ENCODE measurements at places on chromosomes 16 and 17.

DNA sequence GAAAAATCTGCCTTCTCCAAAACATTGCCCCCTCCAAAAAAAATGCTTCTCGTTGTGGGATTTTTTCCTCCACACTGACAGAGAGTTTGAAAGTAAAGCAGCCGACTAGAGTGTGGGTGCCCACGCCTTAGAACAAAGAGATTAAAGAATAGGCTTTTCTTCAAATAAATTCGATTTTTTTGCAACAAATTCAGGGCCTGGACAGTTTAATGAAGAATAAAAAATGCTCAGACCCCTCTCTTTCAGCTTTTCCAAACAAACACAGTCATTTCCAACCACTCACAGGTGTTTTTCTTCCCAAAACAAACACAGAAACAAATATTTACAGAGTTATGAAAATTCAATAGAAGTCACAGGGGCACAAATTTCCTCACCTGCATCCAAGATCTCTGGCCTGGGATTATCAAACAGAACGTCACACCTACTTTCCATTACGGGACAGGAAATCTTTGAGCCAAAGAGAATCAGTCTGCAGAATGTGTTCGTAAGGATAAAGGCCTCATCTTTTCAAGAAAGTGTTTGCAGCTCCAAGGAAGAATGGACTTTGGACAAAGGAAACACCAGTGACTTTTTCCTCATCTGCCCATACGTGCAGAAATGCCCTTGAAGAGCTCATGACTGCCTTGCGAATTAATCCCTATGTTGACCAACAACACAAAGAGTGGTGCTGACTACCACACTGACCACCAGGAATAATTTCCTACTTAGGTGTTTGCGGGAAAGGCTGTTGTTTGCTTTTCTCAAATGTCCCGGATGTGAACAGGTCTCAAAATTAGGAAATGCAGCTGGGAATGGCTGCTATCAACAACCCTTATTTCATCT is 31.3 kb upstream of the TOX3 start:
- DNase-seq, result no peak

- DNase-seq, result no peak
These were observed 97.6 kb upstream of the CBX4 start for GRCh38 chr17:79936641-79937381.

DNA sequence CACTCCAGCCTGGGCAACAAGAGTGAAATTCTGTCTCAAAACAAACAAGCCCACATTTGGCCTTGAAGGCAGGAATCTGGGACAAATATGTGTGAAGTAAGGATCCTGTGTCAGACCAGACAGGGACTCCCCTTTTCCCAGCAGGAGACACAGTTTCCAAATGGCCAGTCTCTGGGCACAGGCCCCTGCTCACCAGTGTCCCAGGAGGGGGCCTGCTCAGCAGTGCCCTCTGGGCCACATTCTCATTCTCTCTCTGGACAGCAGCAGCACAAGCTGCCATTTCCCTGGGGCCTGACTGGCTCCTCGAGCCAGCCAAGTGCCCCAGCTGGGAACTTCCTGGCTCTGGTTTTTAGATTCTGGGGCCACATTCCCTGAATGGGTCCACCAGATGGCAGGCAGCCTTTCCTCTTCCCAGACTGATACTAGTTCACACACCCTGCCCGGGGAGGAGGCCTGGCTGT is 11.7 kb upstream of the MNT start:
- DNase-seq, result no peak

DNA sequence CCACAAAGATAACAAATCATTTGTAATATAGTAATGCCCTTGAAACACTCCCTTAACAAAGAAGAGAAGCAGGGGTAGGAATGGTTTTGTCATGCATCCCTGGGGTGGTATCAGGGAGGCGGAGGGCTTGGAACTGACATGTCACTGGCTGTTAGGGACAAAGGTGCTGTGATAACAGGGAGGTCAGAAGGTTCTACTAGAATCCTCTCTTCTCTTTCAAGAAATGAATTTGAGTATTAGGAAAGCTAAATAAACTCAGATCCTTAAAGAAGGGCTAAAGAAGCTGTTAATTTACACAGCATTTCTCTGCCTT is 65.4 kb upstream of the ADAMTS18 start:
- no peak for DNase-seq

GRCh38 chr17:42509841-42510240 is 26.2 kb upstream of the NAGLU start:
- no peak for DNase-seq

DNA sequence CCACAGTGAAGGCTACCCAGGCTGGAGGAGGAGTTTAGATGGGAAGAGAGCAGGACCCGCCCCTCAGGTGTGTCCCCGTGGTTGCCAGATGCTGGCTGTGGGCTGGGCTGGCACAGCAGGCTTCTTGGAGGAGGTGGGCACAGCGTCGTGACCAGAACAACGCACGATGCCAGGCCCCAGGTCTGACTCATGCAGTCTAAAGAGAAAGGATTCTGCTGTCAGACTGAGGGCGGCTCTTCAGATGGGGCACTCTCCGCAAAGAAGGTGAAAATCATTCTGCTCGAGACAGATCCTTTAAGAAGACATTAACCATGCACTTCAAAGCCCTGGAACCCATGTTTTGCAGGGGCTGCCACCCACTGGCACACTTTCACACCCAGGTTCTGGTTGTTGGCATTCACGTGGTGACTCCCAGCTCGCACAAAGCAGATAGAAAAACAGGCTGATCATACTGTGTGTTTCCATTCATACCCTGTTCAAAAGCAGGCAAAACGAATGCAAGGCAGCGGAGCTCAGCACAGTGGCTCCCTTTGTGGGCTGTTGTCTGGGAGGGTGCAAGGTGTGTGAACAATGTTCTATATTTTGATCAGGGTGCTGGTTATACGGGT is 19.0 kb downstream of the CACNG4 start:
- no peak for DNase-seq

GRCh38 chr16:66605177-66605978 is 874 bp downstream of the CMTM3 start:
- DNase-seq, result peak; percentile 29

- DNase-seq, result no peak
These were observed 10.0 kb downstream of the CES3 start for GRCh38 chr16:66970775-66971720.

GRCh38 chr17:42362245-42362961 is 25.8 kb downstream of the STAT3 start:
- DNase-seq, result no peak

DNA sequence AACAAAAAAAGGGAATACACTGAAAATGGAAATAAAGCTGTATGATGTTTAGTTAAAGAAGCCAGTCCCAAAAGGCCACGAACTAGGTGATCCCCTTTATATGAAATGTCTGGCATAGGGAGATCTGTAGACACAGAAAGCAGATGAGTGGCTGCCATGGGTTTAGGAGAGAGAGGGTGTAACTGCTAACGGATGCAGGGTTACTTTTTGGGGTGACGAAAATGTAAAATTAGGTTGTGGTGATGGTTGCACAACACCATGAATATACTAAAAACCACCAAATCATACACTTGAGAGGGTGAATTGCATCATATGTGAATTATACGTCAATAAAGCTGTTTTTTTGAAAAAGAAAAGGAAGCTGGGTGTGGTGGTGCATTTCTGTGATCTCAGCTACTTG is 99.6 kb downstream of the ADCY9 start:
- DNase-seq, result no peak

All from kidney capillary endothelial cell (primary cell).